Amniotic stem cell (primary cell): ENCODE measurements at places on chromosomes 5 and 9.

DNA sequence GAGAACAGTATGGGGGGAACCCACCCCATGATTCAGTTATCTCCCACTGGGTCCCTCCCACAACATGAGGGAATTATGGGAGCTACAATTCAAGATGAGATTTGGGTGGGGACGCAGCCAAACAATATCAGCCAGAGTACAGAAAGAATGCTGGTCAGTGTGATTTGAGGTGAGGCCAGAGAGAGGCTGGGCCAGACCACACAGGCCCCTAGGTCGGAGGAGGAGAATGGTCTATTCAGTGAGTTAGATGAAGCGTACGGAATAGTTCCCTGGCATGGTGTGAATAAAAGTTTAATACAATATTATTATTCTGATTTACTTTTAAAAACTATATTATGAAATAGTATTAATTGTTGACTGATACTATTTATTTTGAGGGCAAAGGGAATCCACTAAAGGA, 39.7 kb downstream of the PCSK5 start:
- DNase-seq = no peak

GRCh38 chr5:73523861-73524260, 25.6 kb downstream of the BTF3 start:
- no peak for DNase-seq

DNA sequence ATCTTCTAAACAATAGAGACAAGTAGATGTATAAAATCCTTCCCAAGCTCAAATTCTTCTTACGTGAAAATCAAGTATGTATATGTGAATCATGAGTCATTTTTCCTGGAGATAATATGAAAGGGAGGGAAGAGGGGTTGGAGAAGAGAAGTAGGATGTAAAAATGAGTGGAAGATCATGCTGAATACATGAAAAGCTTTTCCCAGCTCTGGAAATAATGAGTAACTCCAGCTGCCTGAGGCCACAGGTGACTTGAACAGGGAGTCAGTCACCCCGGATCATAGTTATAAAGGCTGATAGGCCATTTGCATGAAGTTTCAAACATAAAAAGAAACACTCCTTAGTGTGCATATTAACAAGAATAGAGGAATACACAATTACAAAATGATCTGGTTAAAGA, 486.7 kb downstream of the EFNA5 start:
- no peak for DNase-seq

DNA sequence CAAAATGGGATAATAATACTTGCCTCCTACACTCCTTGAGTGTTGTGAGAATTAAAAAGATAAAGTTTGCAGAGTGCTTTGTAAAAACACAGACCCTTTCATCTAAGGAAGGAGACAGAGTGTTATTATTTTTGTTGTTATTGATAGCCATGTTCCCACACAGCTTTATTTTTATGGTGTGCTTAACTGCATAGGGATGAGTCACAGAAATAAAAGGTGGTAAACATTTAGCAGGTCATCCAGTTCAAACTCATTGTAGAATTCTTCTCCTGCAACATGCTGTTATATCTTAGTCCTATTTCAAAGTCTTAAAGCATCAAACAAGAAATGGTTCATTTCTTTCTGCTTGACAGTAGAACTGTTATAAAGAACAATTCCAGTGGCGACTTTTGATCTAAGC, 367.5 kb upstream of the ACTBL2 start:
- DNase-seq = no peak

DNA sequence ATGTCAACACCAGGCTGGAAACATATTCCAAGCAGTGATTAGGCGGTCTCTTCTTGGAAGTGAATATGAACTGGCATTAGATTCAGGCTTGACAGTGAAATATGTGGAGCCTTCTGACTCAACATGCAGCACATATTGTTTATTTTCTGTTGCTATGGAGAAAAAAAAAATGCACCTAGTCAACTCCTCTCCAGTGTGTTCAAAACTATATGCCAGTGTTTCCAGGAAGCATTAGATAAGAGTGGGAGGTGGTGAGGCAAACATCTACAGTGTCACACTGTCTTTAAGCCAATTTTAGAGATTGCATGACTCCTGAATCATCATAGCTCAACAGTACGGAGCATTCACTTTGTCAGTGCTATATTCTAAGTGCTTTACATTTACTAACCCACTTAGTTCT, 117.9 kb downstream of the HCN1 start:
- DNase-seq = no peak

DNA sequence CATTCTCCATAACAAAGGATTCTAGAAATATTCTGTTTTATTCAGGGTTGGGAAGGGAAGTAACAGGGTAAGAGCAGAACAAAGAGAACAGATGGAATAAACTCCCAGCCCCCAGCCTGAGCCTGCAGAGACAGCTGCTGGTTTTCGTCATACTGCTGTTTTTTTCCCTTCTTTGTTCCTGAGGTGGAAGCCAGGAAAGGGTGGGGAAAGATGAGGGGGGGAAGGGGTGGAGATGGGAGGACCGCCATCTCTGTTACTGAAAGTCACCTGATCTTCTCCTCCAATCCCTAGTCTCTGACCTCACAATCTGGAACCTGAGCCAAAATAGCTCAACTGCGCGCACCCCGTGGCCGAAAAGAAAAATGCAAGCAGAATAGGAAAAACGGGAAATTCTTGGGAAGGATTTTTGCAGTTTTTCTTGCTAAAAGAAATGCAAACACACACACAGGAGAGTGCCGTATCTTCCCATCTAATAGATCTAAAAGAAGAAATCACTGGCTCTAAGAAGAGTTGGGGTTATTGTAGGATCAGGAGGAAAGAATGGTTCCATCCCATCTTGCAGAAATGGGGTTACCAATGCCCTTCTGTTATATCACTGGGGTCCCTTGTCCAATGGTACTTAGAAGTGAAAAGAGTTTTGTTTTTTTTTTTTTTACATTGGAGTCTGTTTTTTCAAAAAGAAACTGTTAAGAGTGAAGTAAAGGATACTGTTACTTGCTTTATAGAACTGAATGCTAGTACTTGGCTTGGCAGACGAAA, 57.9 kb downstream of the DIAPH1 start:
- peak; percentile 95 for DNase-seq
